ENCODE measurements at places on chromosomes 13 and 19.

DNA sequence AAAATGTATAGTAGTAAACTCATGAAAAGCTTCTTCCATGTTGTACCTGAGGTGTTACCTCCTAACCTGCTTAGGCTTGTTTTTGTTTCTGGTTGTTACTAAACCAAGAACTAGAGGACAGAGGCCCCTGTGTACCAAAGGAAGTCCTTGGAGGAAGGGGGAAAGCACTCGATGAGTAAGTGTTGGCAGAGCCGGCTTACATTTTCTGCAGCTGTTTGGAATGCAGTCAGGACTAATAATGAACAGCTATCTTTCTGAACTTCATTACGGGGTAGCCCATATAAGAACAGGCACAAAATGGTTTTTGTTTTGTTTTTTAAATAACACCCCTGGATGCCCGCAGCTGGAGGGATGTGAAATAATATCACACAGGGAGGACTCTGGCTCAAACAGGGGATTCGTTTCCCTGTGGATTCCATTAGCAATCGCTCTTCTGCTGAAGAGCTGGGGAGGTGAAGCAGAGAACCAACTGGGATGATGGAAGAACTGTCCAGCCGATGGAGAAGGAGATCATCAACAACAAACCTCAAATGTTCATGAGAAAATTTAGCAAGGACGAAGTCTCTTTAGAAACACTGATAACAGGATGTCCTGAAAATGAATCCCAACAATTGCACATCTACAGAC, 214.2 kb upstream of the MAB21L1 start:
- DNase-seq = no peak

DNA sequence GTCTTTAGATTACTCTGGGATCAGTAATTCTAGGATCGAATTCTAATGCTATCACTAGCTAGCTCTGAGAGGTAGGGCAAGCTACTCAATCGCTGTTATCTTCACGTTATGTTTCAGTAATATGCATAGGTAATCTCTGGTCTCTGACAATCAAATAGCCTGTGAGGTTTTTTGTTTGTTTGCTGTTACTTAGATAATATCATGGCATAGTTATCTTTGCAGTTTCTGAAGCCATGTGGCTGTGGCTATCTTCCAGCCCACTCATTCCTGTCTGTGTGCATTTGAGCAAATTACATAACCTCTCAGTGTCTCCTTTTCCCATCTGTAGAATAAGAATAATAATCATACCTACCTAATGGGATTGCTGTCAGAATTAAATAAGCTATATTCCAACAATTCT, 330.2 kb downstream of the PCDH9 start:
- no peak for DNase-seq

- DNase-seq = no peak
Observed at GRCh38 chr19:11069561-11069960, 19.7 kb upstream of the LDLR start.

DNA sequence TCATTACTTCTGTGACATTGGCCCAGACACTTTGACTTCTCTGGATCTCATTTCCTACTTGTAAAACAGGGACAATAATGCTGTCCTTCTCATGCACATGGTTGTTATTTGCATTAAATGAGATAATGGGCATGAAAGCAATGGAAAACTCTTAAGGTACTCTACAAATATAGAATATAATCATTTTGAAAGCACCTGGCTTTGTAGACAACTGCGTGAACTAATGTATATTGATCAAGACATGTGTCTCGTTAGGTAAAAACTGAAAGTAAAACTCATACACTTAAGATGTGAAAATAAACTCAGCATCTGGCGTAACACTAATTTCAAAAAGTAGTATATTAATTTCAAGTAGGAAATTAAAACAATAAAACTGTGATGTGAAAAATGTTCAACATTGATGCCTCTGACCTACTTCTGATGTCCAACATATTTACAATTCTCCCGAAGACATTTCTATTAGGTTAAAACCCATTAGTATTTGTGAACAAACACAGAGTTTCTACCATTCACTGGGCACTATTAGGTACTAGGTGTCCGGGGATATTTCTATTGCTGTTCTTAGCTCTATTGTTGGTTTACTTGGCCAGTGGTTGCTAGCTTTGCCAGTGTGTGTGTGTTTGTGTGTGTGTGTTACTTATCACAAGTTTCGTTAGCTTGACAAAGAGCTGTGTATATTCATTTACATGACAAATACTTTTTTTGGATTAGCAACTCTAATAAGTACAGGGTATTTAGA, 220.5 kb downstream of the KCNRG start:
- no peak for DNase-seq

GRCh38 chr19:39736088-39736487, 1.7 kb downstream of the CLC start:
- DNase-seq = no peak

- no peak for DNase-seq
Observed at GRCh38 chr13:21287331-21287907, 111.0 kb downstream of the MRPL57 start.

DNA sequence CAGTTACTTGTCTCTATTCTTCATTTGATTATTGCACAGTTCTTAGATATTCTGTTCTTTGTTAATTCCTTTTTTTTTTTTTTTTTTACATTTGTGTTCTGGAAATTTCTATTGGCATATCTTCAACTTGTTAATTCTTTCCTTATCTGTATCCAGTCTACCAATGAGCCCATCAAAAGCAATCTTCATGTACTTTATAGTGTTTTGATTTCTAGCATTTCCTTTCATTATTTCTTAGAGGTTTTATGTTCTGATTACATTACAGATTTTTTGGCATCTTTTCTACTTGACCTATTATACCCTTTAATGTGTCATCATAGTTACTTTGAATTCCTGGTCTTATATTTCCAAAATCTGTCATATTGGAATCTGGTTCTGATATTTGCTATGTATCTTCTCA, 2194.8 kb downstream of the PCDH9 start:
- no peak for DNase-seq

GRCh38 chr19:42150911-42151361, 18.7 kb upstream of the POU2F2 start:
- no peak for DNase-seq

DNA sequence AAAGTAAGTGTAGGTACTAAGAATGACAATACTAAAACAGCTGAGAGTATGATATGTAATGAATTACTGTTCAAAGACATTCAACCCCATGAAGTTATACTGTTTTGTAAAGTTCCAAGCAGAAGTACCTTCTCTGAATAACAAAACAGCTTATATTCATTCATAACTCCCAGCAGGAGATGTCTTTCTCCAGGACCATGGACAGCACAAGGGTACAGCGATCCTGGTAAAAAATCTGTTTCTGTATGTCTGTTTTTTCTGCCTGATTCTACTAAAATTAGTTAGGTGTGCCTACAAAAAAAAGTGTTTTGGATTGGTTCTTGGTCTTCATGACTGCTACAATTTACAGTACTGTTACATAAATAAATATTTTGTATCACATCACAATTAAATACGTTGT, 172.5 kb upstream of the SLITRK5 start:
- DNase-seq = peak; percentile 40

GRCh38 chr13:45751885-45752284, 49.8 kb downstream of the CBY2 start:
- DNase-seq = no peak

- no peak for DNase-seq
Observed at GRCh38 chr19:33309826-33310225, 7.5 kb upstream of the CEBPA start.

- no peak for DNase-seq
Observed at GRCh38 chr13:46327246-46327645, 59.8 kb downstream of the RUBCNL start.

DNA sequence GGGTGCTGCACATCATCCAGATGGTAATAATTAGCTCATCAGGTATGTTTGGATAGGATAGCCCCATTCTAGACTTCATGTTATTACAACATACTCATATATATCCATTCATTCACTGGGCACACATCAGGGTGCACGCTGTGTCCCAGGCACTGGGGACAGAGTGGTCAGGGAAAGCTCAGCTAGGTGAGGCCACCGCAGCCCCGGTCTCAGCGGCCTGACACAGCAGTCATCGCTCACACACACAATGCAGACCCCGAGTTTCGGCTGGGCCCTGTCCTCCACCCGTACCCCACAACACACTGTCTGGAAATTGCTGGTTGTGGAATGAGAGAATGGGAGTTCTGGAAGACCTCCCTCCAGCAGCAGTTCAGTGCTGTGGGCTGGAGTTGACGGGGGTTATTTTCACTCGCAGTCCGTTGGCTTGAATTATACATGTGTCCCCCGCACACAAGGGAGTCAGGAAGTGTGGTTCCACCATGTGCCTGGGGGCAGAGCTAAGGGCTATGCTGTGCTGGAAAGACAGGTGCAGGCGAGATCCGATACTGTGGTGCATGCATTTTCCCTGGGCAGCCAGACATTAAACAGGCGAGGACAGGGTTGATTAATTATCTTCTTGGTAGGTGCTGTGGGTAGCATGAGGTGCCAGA, 257.6 kb downstream of the TEX29 start:
- DNase-seq = no peak

- DNase-seq = peak; percentile 22
Observed at GRCh38 chr19:29966588-29967249, 24.7 kb downstream of the URI1 start.

- no peak for DNase-seq
Observed at GRCh38 chr13:47241446-47241845, 344.6 kb upstream of the HTR2A start.

DNA sequence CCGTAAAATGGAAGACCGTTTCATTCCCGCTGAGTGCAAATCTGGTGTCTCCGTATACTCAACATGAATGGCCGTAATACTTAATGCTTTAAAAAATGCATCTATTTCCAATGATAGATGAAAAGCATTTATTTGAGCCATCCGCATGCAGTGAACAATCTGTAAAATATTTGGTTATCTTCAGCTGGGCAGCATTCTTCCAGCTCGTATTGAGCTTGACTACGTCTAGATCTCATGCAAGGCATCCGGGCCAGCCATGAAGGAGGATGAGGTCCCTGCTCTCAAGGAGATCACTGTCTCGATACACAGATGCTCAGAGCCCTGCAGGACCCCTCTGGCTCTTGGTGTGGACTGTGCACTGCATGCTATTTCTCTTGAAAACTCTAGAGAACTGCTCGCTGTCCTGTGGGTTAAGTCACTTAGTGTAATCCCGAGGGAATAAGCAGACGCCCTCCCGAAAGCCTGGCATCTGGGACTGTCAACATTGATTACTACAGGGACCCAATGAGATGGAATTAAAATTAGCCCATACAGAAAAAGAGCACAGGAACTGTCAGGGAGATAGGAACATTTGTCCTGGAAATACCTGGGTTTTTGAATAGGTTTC, 112.4 kb upstream of the RNF113B start:
- no peak for DNase-seq

- DNase-seq = no peak
Observed at GRCh38 chr19:49570997-49571676, 9.2 kb downstream of the NOSIP start.

GRCh38 chr13:113836768-113837559, 26.9 kb downstream of the GAS6 start:
- DNase-seq = peak; percentile 60

GRCh38 chr13:30392681-30393045, 29.6 kb upstream of the UBE2L5 start:
- no peak for DNase-seq

DNA sequence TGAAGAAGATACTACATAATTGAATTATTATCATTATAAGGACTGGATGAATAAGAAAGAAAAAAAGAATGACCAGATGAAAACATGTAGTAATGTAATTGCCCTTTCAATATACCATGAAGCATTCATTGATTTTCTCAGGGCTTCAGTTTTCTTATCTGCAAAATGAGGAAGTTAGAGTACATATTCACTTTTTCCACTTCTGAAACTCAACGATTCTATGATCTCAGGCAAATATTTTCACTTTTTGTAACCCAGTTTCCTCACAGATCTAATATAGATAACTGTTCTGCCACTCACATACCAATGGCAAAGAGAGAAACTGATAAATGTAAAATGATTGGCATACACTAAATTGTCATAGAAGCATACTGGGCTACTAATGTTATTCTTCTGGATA, 856.6 kb upstream of the KLHL1 start:
- no peak for DNase-seq

GRCh38 chr13:111049791-111050538, 65.1 kb upstream of the ARHGEF7 start:
- DNase-seq = peak; percentile 18

- DNase-seq = no peak
Observed at GRCh38 chr13:45541806-45542205, 73.7 kb downstream of the ERICH6B start.

- DNase-seq = no peak
Observed at GRCh38 chr13:40599747-40600146, 66.7 kb downstream of the FOXO1 start.

GRCh38 chr13:39938596-39938995, 283.1 kb downstream of the COG6 start:
- no peak for DNase-seq

DNA sequence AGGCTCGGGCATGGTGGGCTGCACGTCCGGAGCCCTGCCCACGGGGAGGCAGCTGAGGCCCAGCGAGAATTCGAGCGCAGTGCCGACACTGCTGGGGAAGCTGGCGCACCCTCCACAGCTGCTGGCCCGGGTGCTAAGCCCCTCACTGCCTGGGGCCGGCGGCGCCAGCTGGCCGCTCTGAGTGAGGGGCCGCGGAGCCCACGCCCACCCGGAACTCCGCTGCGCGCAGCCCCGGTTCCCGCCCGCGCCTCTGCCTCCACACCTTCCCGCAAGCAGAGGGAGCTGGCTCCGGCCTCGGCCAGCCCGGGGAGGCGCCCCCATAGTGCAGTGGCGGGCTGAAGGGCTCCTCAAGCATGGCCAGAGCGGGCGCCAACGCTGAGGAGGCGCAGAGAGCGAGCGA, 2080.4 kb downstream of the PCDH9 start:
- no peak for DNase-seq

GRCh38 chr19:28519952-28520861, 692.7 kb downstream of the UQCRFS1 start:
- DNase-seq = no peak

- DNase-seq = no peak
Observed at GRCh38 chr19:15609261-15609660, 5.8 kb upstream of the CYP4F8 start.
